ENCODE measurements at places on chromosomes 7 and 10.

DNA sequence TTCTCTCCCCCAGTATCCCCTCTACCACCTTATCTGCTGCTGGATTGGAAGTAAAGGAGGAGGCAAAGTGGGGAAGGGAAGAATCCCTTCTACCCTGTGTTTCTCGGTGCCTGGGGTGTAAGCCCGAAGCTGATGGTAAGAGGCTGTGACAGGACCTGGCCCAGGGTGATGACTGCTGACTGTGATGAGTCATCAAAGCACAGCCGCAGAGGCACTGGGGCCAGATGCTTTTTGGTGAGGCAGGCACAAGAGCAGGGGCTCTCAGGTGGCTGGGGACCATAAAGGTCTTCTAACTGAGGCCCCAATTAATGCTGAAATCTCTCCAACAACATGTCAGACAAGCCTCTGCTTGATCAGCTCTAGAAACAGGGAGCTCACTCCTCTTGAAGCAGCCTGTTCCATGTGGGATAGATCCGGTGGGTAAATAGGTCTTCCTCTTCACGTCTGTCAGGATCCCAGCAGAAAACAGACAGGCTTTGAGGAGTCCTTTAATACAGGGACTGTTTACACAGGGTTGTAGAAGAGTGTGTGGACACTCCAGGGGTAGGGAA is 86.1 kb upstream of the PCBD1 start:
- DNase-seq: no peak

GRCh38 chr10:45470098-45471012 is 96.3 kb downstream of the ALOX5 start:
- no peak for DNase-seq

DNA sequence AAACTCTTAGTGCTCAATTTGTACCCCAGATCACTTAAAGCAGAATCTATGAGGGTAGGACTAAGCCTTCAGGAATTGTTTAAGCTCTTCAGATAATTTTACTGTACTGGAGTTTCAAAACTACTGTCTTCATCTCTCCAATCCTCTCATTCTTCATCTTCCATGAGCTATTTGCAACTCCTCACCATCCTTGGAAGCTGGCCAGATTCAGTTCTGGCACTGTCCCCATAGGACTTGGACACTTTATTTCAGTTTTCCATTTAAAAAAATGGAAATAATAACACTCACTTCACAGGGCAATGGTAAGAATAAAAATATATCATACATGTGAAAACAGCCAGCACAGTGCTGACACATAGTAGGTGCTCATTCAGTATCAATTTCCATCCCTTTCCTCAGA is 74.6 kb downstream of the PPP1R17 start:
- DNase-seq: no peak

GRCh38 chr10:132793871-132794849 is 8.2 kb upstream of the NKX6-2 start:
- DNase-seq: no peak

- DNase-seq: no peak
Measured at GRCh38 chr10:119502209-119502608, 40.3 kb downstream of the RGS10 start.

DNA sequence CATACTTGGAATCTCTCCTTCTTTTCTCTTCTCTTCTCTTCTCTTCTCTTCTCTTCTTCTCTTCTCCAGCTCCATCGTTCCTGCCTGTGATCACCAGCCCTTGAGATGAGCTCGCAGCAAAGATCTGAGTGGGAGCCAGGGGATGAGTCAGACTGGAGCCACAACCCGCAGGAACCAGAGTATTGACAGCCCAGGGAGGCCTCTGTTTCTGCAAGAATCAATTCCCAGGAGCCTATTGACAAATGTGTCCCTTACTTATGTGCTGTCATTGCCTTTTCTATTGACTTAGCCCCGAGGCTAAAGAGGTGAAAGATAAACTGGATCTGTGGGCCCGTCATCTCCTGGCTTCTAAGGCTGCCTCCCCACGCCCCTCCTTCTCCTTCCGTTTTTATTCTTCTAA is 13.1 kb upstream of the HABP2 start:
- DNase-seq: no peak

- no peak for DNase-seq
Measured at GRCh38 chr7:149598721-149599308, 101.2 kb upstream of the ZNF746 start.

- DNase-seq: no peak
Measured at GRCh38 chr10:17217631-17218232, 10.3 kb upstream of the VIM start.

DNA sequence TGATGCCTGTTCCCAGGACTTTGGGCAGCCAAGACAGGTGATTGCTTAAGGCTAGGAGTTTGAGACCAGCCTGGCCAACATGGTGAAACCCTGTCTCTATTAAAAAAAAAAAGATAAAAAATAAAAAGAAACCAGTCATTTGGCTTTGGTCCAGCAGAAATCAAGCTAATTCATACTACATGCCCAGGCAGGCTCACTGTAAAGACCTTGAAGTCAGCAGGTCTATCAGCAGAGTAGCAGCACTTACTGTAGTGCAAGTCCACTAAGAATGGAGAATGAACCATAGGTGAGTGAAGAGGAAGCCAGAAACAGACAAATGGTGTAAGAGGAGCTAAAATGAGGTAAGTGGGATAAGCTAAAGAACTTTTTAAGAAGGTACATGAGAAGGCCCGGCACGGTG is 24.7 kb downstream of the PSPH start:
- no peak for DNase-seq

GRCh38 chr7:51251290-51251689 is 65.3 kb downstream of the COBL start:
- no peak for DNase-seq

- no peak for DNase-seq
Measured at GRCh38 chr10:8705415-8705814, 650.9 kb downstream of the GATA3 start.

DNA sequence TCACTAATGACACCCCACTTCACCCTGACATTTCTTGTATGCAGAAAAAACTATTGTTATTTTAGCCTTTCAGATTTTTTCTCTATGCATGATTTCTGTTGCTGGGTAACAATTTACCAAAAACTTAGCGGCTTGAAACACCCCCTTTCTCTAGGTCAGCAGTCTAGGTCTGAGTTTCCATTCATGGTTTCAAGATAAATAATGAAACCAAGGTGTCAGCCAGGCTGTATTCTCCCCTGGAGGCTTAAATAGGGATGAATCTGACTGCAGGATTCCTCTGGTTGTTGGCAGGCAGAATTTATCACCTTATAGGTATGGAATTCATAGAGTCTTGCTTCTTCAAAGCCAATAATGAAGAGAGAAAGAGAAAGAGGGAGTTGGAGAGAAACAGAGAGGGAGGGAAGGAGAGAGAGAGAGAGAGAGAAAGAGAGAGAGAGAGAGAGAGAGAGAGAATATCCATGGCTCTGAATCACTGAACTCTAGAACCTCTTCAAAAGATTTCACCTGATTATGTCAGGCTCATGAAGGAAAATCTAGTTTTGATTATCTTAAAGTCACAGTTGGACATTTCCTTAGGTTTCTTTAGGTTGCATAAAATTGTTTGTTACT is 1224.6 kb upstream of the LRRTM3 start:
- DNase-seq: no peak

DNA sequence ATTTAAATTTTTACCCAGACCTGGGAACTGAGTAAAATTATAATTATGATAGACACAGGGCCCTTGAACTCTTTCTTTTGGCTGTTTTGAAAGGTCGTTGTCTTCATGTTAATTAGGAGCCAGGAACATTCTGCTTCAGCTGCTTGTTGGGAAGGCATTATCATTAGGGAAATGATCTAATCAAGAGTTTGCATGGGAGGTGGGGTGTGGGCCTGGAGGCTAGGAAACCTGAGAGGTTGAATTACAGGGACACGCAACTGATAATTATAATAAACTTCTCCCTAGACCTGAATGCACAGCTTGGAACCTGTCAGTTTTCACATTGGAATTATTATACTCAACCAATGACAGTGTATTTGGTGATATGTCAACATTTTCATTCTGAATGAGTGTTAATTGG is 237.7 kb downstream of the CACNB2 start:
- DNase-seq: no peak

- no peak for DNase-seq
Measured at GRCh38 chr7:44867073-44867995, 18.0 kb downstream of the PURB start.
